ENCODE measurements at places on chromosomes 7 and 10.

GRCh38 chr7:138875794-138876193 is 77.8 kb upstream of the ATP6V0A4 start:
- DNase-seq, result no peak

DNA sequence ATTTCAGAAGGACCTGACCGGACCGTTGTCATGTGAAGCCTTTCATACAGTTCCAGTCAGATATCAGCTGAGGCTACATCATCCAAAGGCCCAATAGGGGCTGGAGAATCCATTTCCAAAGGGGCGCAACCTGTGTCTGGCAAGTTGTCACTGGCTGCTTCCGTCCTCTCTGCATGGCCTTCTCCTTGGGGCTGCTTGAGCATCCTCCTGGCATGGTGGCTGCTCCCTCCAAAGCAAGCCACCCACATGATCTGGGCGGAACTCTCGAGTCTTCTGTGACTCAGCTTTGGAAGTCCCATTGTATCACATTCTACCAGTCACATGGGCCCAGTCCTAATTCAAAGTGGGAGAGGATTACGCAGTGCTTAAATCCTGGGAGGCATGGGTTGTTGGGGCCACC is 207.0 kb upstream of the SHH start:
- DNase-seq, result no peak

DNA sequence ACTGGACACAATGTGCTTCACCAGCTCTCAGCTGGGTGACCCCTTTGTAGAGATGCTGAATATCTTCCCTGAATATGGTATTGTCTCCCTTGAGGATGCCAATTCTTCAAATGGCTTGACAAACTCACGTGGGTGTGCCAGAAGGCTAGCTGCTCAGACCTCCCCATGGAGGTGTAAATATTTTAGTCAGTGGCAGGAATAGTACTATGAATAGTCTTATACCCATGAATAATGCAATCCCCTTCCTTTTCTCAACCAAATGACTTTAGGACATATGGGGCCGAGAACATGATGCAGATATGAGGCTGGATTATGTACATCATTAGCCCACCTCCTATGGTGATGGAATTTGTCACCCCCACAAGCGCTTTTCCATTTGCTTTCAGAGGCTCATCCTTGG is 401.8 kb downstream of the ADRA2A start:
- DNase-seq, result no peak

DNA sequence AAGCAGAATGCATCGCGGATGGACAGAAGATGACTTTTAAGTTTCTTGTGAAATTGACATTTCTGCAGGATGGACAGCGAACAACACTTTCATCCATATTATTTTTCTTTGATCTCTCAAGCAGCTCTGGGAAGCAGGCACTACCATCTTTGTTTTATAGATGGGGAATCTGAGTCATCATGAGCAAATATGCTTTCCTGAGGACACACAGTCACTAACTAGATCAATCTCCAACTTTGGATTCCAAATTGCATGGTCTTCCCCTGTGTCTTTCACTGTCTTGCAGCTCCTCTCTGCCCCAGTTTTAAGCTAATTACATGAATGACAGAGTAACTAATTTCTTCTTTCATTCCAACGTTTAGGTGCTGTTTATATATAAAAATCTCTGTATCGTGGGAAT is 201.5 kb downstream of the ADAM12 start:
- no peak for DNase-seq

DNA sequence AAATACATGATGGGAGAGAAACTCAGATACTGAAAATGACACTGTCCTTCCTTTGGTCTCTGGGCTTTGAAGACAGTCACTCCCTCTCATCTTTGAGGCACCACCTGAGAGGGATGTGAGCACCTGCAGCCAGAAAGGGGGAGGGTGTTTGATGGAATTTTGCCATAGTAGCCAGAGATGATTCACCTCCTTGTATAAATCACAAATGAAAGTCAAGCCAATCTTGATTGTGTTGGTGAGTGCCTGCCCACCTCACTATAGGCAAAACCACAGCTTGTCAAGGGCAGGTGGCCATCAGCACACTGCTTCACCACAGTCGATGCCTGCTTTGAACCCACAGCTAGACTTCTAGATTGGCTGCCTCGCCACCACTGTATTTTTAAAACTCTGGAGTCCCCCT is 48.2 kb downstream of the PON1 start:
- no peak for DNase-seq

- no peak for DNase-seq
Measured at GRCh38 chr10:1196656-1197055, 140.5 kb downstream of the WDR37 start.

GRCh38 chr10:92240289-92241157 is 50.4 kb downstream of the CPEB3 start:
- peak; percentile 91 for DNase-seq

DNA sequence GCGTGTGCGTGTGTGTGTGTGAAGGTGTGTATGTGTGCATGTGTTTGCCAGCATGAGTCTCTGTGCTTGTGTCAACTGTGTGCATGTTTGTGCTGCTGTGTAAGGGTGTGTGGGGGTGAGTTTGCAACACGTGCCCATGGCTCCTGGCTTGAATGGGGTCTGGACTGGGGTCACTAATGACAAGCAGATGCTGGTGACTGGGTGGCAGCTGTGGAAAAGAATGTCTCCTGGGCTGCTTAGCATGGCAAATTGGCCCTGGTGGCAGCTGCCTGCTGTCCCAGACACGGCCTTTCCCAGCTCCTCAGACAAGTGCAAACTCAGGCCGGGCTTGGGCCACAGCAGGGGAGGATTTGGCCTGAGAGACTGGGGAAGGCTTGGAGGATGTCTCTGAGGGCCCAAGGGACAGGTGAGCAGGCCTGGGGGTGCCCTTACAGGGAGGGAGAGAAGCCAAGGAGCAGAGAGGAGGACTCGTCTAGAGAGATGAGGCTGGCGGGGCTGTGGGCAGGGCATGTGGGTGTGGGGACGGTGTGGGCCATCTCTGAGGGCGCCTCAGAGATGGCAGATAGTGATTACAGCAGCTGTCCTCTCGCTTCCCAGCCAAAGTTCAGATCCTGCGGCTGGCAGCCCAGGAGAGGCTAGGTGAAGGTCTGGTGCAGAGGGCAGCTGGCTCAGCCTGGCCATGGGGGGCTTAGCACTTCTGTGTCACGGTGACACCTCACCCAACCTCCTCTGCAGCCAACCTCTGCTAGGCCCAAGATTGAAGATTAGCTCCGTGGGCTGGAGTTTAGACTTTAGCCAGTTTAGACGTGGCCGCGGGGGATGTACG is 1.5 kb downstream of the AQP1 start:
- DNase-seq, result no peak

DNA sequence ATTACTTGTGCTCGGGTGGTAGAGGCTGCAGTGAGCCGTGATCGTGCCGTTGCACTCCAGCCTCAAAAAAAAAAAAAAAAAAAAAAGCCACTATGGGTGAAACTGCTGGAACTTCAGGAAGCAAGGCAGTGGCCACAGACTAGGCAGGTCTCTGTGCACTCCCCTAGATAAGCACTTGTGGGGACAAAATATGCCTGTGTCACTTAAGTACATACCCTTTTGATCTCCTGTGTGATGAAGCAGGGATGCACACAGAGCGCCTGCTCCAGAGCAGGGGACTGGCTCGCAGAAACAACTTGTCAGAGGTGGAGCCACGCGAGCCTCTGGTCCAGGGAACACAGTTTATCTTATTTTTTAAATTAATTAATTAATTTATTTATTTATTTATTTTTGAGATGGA is 42.9 kb upstream of the PSAP start:
- no peak for DNase-seq

DNA sequence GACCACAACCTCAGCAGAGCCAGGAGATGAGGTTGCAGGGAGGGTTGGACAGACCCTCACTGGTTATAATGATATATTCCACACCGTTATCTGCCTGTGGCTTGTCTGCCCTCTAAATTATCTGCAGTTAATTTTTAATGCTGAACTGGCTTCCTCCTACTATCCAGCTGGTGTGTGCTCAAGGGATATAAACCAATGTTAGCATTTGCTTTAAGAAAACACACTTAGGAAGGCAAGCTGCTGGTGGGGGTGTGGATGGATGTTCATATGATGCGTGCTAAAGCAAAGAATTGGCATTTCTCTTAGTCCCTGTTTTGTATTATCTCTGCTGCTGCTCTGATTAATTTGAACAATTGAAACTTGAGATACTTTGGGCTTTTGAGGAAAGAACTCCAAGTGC is 132.2 kb upstream of the NPVF start:
- DNase-seq, result no peak

GRCh38 chr7:74017125-74017524 is 10.8 kb upstream of the ELN start:
- DNase-seq, result no peak

DNA sequence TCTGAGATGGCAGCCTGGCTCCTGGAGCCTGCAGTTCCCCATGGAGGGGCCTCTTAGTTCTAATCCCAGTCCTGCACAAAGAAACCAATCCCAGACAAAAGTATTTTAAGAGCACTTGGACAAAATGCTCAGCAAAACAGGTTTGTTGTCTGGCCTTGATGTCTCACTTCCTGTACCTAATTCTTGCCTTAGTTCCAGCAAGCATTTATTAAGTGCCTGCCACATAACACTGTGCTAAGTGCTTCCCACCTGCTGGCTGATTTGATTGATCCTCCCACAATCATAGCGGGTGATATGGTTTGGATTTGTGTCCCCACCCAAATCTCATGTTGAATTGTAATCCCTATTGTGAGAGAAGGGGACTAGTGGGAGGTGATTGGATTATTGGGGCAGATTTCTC is 65.7 kb upstream of the HABP2 start:
- no peak for DNase-seq

GRCh38 chr7:135490783-135491182 is 19.1 kb downstream of the CNOT4 start:
- DNase-seq, result no peak

DNA sequence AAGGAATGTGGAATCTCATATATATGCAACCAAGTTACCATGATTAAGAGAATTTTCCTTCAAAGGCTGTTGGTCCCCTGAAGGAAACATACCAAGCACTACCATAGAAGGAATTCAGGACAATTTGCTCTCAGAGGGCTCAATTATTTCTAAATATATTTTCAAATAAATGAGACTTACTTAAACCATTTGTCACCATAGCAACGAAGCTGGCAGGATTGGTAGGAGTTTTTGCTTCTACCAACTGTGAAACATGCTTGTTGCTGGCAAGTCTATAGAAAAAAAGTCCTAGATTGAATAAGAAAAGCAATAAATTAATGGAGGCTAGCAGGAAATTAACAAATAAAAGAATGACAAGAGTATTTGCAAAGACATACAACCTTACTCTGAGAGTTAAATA is 156.9 kb upstream of the NPSR1 start:
- DNase-seq, result no peak

DNA sequence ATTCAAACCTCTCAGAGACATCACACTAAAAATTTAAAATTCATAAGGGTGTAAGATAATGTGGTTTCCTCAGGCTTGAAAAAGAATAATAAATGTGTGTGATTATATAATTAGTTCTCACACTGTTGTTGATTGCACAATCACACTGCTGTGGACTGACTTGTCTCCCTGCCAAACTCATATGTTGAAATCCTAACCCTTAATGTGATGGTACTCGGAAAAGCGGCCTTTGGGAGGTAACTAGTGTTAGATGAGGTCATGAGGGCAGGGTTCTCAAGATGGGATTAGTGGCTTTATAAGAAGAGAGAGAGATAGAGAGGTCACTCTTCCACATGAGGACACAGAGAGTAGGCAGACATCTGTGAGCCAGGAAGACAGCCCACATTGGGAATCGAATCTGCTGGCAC is 128.5 kb upstream of the COL1A2 start:
- DNase-seq, result no peak

GRCh38 chr7:131502810-131503508 is 53.5 kb downstream of the PODXL start:
- no peak for DNase-seq

GRCh38 chr7:92306153-92306552 is 60.4 kb downstream of the ANKIB1 start:
- no peak for DNase-seq

DNA sequence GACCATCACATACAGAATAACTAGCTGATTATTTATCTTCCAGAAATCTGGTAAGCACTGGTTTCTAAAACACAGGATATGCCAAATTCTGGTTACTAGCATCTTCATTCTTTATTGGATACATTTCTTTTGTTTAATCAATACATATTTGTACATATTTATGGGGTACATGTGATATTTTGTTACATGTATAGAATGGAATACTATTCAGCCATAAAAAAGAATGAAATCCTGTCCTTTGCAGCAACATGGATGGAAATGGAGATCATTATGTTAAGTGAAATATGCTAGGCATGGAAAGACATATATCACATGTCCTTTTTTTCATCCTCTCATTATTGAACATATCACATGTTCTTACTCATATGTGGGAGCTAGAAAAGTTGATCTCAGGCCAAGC is 32.7 kb upstream of the PURB start:
- DNase-seq, result no peak

GRCh38 chr7:102927312-102927933 is 14.6 kb downstream of the LRRC17 start:
- no peak for DNase-seq
